NCI-H1436 treated with DMSO at 0.1 percent for 48 hours (cell line): ENCODE measurements at places on chromosomes 12 and 14.

- DNase-seq: no peak
Observed at GRCh38 chr14:88614218-88614907, 51.5 kb downstream of the ZC3H14 start.

GRCh38 chr12:212715-213526 lies 1.0 kb downstream of the SLC6A12 start:
- no peak for DNase-seq

DNA sequence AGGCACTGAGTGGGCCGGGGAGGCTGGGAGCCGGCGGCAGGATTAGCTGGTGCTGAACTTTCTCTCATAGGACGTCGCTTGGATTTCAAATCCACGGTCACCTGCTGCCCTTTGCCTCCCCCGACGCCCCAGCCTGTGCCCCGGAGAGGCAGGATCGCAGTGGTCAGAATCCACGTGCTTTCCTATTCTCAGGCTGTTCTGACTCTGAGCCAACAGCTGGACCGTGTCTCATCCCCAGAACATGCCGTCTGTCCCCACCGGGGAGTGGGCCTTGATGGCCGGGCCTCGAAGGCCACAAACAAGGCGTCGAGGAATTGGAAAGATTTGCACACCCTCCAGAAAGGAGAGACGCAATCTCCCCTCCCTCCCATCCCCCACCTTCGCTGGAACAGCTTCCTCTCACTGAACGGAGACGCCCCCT lies 18.5 kb upstream of the MLXIP start:
- DNase-seq: no peak

DNA sequence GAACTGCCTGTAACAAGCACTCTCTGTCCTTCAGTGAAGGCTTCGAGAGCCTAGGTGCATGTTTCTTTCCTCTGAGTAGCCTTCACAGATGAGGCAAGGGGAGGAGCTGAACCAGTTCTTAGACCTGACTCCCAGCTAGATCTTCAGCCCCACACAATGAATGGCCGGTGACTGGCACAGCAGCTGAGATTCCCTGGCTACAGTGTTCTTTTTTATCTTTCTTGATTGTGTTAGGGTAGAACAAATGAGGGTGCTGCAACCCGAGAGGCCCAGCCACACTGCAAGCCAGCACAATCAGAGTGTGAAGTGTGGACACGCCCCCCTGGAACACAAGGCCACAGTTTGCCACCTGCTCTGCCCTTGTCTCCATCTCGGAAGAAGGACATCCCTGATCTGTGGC lies 19.1 kb upstream of the COL2A1 start:
- DNase-seq: no peak

GRCh38 chr12:7512553-7512952 lies 9.0 kb upstream of the CD163 start:
- no peak for DNase-seq

DNA sequence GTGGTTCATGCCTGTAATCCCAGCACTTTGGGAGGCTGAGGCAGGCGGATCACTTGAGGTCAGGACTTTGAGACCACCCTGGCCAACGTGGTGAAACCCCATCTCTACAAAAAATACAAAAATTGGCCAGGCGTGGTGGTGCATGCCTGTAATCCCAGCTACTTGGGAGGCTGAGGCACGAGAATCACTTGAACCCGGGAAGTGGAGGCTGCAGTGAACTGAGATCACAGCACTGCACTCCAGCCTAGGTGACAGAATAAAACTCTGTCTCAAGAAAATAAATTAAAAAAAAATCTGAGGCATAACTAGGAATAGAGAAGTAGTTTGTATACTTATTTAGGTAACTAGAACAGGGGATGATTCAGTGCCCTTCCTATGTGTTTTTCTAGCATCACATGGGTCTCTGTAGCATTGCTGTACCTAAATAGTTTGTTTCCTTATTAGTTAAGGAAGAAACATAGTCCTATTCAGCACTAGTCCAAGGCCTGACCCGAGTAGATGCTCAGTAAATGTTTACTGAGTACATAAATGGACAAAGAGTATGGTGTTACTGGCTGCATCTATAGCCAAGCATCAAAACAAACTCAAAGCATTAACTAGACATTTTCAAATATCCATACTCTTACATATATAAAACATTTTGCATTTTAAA lies 21.7 kb downstream of the TAOK3 start:
- no peak for DNase-seq

DNA sequence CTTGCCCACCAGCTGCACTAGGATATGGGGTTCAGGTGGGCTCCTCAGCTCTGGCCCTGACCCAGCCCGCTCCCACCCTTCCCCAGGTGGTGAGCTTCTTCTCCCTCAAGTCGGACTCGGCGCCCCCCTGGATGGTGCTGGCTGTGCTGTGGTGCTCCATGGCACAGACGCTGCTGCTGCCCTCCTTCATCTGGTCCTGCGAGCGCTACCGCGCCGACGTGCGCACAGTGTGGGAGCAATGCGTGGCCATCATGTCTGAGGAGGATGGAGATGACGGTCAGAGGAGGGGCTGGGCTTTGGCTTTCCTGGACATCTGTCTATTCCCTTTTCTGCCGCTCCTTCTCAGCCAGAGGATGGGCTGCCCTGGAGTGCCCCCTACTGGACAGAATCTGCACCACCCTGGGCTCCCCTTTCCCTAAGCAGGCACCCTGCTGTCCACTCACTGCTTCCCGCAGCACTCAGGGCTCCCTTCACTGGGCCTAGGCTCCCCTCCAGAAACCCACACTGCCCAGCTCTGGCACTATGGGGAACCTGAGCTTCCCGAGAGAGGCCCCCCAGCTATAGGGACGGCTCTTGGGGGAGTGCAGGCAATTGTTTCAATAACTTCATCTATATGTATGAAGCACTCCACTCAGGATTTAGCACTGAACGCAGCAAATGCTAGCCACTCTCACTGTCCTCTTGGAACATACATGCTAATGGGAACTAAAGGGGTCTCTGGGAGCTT lies 2.6 kb upstream of the P3H3 start:
- DNase-seq: peak; percentile 11

- no peak for DNase-seq
Observed at GRCh38 chr12:65081496-65081895, 39.6 kb downstream of the WIF1 start.

- peak; percentile 83 for DNase-seq
Observed at GRCh38 chr14:59483819-59484638, at the start of the genes JKAMP and L3HYPDH. Gene JKAMP (plus strand): TSS chr14:59484517. CDS start chr14:59484590, 73 bp downstream. Gene L3HYPDH (minus strand): TSS chr14:59484408. CDS start chr14:59484316, 92 bp downstream.

DNA sequence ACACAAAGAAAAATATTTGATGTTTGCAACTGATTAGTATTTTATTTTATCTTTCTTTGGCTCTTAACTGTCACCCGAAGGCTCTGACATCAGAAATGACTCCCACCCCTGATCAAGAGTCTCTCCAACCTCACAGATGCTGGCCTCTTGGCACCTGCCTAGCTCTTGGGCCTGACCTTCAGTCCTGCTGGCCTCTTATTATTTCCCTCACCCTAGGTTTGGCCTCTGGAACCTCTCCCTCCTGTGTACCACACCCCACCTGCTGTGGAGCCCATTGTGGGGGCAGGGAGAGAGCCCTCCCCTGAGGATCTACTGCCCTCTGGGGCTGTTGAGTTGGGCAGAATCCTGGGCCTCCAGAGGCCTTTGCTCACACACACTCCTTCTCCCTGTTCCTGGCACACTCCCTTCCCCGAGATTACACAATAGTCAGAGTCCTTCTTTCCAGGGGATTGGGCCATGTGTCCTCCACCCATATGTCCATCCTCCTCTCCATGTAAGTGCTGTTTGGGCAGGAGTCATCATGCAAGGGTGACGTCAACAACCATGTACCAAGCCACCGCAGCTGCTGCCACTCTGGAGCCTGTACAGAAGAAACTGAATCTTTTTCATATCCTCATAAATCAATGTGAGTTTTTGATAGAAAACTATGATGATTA lies 124.3 kb downstream of the RASSF9 start:
- no peak for DNase-seq

GRCh38 chr14:64940336-64940910 lies 2.1 kb downstream of the GPX2 start:
- DNase-seq: no peak

- DNase-seq: no peak
Observed at GRCh38 chr12:42094277-42094676, 50.4 kb downstream of the GXYLT1 start.
